Fibroblast of gingiva (primary cell): ENCODE measurements at places on chromosomes 1 and 21.

DNA sequence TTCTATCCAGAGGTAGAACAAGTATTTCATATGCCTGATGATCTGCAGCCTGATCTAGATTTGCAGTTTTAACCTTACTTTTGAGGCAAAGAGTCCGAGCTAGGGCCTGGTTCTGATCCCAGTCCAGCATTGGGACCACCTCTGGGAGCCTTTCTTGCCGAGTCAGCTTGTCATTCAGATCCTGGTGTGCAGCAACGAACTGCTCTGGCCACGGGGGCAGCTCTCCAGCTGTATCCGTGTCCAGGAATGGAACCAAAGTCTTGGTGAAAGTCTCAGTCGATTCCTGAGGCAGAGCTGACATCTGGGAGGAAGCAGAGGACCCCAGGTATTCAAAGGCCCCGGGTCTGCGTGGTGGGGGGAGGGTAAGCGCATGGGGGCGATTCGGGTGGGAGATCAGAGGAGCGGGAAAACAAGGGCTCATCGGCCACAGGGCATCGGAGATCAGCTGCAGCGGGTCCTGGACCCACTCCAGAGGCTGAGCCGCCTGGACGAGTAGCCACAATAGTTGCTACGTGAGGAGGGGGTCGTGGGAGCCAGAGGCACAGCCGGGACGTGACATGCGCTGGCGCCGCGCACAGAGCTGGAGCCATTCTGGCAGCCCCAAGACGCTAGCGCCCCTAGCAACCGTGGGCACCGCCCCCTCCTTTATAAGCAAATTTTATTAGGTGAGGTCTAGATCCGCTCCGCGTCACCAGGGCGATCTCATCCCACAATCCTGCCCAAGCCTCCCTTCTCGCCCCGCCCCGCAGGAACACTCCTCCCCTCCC is 32.4 kb upstream of the BSDC1 start:
- no peak for DNase-seq

DNA sequence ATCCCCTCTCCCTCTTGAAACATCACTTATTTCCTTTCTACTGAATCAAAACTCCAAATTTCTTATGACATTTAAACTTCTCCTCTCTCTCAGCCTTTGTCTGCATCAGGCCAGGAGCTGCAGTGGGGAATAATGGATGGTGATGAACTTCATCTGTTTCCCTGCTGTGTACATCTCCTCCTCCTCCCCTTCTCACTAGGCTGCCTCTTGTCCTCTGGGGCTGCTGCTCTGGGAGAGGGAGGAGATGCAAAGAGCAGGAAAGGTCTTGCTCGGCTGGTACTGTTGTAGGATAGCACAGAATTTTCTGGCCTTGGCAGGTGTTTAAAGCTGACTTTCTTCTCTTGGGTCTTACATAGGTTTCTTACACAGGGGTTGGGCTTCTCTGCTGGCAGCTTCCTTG is 31.1 kb upstream of the FMOD start:
- DNase-seq = no peak

GRCh38 chr1:61419657-61420056 is 305.3 kb downstream of the TM2D1 start:
- no peak for DNase-seq

GRCh38 chr1:220884109-220884980 is 5.1 kb downstream of the HLX start:
- DNase-seq = no peak
